ENCODE measurements at places on chromosomes 2 and 18.

- H3K4me3 ChIP-seq, result no peak overlapping the region
- no peaks in the 10 kb centered on the region for H3K27me3 ChIP-seq
- no peak overlapping the region for H3K27ac ChIP-seq
- H3K4me1 ChIP-seq, result no peaks in the 10 kb centered on the region
These were observed 198.2 kb downstream of the PTGR3 start for GRCh38 chr18:75010689-75011088.

DNA sequence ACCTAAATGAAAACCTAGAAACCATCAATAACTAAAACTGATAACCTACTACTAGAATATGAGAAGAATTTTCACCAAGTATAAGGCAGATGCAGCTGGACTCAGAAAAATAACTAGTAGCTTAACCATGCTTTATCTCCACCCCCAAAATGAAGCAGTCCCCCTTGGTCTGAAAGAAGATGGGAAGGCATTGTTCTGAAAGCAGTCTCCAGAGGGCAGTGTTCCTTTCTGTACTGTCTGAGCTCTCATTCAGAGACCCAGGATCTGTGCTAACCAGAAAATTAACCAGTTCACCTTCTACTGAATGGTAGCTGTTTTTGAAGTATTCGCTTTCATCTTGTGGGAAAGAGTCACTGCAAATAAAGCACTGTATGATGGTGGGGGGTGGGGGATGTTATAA lies 273.0 kb downstream of the PDE11A start:
- DNase-seq, result peak; percentile 54
- peaks cover 43% of the 10 kb centered on the region for H3K27me3 ChIP-seq
- H3K4me1 ChIP-seq, result no peaks in the 10 kb centered on the region
- H3K36me3 ChIP-seq, result no peaks in the 10 kb centered on the region
- H3K27ac ChIP-seq, result no peak overlapping the region

- H3K27ac ChIP-seq, result no peak overlapping the region
- H3K4me3 ChIP-seq, result no peak overlapping the region
- H3K36me3 ChIP-seq, result peaks cover 6% of the 10 kb centered on the region
- H3K4me1 ChIP-seq, result peaks cover 5% of the 10 kb centered on the region
These were observed 4.8 kb downstream of the SPAG16 start for GRCh38 chr2:213288913-213289700.

GRCh38 chr18:74898965-74899364 lies 301.3 kb downstream of the ZNF407 start:
- H3K27me3 ChIP-seq, result no peaks in the 10 kb centered on the region
- H3K36me3 ChIP-seq, result no peaks in the 10 kb centered on the region
- DNase-seq, result peak; percentile 75

- H3K4me3 ChIP-seq, result no peak overlapping the region
- no peak for DNase-seq
- H3K27ac ChIP-seq, result no peak overlapping the region
- H3K36me3 ChIP-seq, result no peaks in the 10 kb centered on the region
- H3K27me3 ChIP-seq, result no peaks in the 10 kb centered on the region
These were observed 562 bp upstream of the MFSD2B start for GRCh38 chr2:24009367-24009679.

GRCh38 chr2:206158563-206159345 lies 490 bp downstream of the NDUFS1 start:
- peaks cover 70% of the 10 kb centered on the region for H3K36me3 ChIP-seq
- DNase-seq, result no peak
- peak overlapping the region; percentile 80 for H3K4me3 ChIP-seq
- no peaks in the 10 kb centered on the region for H3K27me3 ChIP-seq

DNA sequence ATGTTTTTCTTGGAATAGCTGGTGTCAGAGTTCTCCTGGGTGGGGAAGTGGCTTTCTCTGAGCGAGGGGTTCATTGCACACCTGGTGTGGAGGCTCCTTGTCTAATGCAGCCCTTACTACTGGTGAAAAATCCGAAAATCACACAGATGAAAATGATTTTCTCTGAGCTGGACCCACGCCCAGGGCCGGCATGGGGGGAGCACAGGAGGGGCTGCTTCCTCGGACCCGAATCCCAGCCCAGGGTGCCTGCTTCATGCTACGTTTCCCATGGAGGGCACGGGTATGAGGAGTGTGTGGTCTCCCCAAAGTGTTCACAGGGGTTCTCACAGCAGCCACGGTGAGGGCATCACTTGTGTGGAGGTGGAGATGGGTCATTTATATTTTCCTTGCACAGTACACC lies 288.0 kb upstream of the HDAC4 start:
- H3K4me1 ChIP-seq, result no peaks in the 10 kb centered on the region
- peaks cover 64% of the 10 kb centered on the region for H3K27me3 ChIP-seq
- H3K27ac ChIP-seq, result no peak overlapping the region
- no peak for DNase-seq

DNA sequence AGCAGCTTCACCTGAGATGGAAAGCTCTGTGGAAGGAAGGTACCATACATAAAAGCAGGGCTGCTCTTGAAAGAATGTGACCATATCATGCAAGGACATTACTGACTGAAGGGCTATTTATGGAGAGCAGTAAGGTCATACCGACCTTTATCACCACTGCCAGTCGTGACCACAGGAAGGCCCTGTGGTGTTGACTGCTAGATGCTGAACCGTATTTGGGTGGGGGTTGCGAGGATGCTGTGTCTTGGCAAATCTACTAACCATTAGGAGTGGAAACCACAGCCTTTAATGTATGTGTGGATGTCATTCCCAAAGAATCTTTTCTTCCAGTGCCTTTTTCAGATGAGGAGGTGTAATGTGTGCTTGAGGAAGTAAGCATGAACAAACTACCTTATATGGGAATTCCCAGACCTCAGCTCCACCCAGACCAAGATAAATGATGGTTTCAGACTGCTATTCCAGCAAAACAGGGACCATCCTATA lies 60.8 kb downstream of the LIMS1 start:
- H3K27ac ChIP-seq, result peak overlapping the region; percentile 77
- H3K36me3 ChIP-seq, result peaks cover 14% of the 10 kb centered on the region
- H3K4me3 ChIP-seq, result peak overlapping the region; percentile 20
- no peaks in the 10 kb centered on the region for H3K27me3 ChIP-seq
- peaks cover 57% of the 10 kb centered on the region for H3K4me1 ChIP-seq
- DNase-seq, result peak; percentile 52

DNA sequence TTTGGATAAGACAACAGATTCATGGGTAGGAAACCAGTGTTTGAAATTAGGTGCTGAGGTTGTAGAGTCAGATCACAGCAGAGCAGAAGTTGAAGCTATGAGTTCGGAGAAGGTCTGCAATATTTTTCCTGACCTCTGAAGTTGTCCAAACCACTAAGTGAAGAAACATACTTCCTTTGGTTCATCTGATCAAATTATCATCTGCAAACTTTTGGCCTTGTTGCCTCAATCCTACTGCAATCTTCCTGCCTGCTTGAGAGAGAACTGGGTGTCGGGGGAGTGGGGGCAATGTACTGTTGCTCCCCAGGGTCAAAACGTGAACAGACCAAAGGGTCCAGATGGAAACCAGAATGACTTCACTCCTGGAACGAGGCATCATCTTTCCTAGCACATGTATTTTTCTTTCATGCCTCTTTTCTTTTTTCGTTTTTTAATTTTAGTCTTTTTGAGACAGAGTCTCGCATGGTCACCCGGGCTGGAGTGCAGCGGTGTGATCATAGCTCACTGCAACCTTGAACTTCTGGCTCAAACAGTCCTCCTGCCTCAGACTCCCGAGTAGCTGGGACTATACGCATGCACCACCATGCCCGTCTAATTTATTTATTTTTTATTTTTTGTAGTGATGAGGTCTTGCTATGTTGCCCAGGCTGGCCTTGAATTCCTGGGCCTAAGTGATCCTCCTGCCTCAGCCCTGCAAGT lies 42.7 kb downstream of the RAB31 start:
- no peak overlapping the region for H3K27ac ChIP-seq
- no peak overlapping the region for H3K4me3 ChIP-seq
- peaks cover 7% of the 10 kb centered on the region for H3K4me1 ChIP-seq
- no peak for DNase-seq
- no peaks in the 10 kb centered on the region for H3K36me3 ChIP-seq

DNA sequence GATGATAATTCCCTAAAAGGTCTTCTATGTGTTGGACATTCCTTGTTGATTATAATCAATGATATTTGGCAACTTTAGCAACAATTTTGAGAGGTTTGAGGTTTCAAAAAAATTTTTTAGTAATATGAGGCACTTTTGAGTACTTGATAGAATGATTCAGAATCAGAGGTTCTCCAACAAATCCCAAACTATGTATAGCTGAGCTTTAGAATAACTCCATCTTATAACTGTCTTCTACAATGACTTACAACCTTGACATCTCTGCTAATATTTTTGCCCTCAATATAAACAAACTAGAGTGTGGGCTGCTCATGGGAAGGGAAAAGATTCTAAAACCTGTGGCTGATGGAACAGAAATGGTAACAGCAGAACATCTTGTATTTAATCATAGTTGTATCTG lies 21.5 kb upstream of the SERPINB7 start:
- no peaks in the 10 kb centered on the region for H3K27me3 ChIP-seq
- no peak overlapping the region for H3K4me3 ChIP-seq
- H3K36me3 ChIP-seq, result no peaks in the 10 kb centered on the region
- peaks cover 6% of the 10 kb centered on the region for H3K4me1 ChIP-seq
- no peak overlapping the region for H3K27ac ChIP-seq

GRCh38 chr2:120612931-120613330 lies 122.7 kb upstream of the GLI2 start:
- H3K4me3 ChIP-seq, result no peak overlapping the region
- H3K36me3 ChIP-seq, result no peaks in the 10 kb centered on the region
- H3K27me3 ChIP-seq, result no peaks in the 10 kb centered on the region
- no peak for DNase-seq
- no peak overlapping the region for H3K27ac ChIP-seq

- DNase-seq, result no peak
- peaks cover 13% of the 10 kb centered on the region for H3K4me1 ChIP-seq
- H3K36me3 ChIP-seq, result no peaks in the 10 kb centered on the region
- H3K27me3 ChIP-seq, result peaks cover 41% of the 10 kb centered on the region
These were observed 2.1 kb upstream of the SIX3 start for GRCh38 chr2:44939106-44940048.

DNA sequence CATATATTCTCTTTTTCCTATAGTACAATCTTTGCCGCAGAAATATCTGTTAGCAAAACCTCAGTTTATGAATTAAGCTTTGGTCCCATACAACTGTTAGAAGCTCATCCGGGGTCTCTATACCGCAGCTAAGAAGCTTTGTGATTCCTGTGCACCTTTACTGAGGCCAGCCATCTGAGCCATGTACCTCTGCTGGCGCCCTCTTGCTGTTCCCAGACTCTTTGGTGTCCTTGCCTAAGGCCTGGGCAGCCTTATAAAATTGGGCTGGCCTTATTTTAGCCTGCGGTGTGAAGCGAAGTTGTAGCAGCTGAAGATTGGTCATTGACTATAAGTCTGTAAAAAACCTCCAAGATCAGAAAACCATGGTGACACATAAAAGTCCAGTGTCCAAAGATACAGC lies 1135.1 kb upstream of the CHAC2 start:
- H3K27me3 ChIP-seq, result no peaks in the 10 kb centered on the region
- H3K27ac ChIP-seq, result no peak overlapping the region
- no peak overlapping the region for H3K4me3 ChIP-seq
- H3K36me3 ChIP-seq, result peaks cover 7% of the 10 kb centered on the region

- H3K4me3 ChIP-seq, result no peak overlapping the region
- H3K27ac ChIP-seq, result no peak overlapping the region
- no peak for DNase-seq
- H3K27me3 ChIP-seq, result no peaks in the 10 kb centered on the region
These were observed 72.9 kb downstream of the BIN1 start for GRCh38 chr2:127034051-127034450.

DNA sequence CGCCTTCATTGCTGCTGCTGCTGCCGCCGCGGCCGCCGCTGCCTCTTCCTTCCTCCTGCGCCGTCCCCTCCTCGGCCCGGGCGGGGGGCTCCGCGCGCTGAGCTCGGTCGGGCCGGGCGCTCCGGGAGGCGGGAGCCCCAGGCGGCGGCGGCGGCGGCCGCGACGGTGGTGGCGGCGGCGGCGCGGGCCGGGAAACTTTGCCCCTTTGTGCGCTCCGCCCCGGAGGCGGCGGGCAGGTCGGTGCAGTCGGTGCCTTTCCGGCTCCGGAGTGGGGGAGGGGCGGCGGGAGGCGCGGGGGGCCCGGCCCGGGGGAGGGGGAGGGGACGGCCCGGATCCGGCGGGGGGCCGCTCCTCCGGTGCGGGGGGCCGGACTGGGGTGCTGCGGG lies 205 bp downstream of the TET3 start:
- H3K4me1 ChIP-seq, result peaks cover 54% of the 10 kb centered on the region
- peaks cover 21% of the 10 kb centered on the region for H3K36me3 ChIP-seq
- no peak overlapping the region for H3K27ac ChIP-seq
- peak overlapping the region; percentile 74 for H3K4me3 ChIP-seq
- no peaks in the 10 kb centered on the region for H3K27me3 ChIP-seq

DNA sequence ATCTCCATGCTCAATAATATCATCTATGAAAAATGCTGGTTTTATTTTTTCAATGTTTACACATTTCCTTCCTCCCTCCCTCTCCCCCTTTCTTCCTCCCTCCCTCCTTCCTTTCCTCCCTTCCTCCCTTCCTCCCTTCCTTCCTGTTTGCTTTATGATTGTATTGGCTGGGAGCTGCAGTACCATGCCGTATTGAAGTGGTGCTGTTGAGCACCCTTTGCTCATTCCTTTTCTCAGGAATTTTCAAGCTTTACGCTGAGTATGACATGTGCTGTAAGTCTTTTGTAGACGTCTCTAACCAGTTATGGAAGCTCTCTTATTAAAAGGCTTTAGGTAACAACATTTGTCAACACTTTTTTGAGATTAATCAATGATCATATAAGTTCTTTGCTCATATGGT lies 100.4 kb downstream of the SNTG2 start:
- DNase-seq, result no peak
- H3K27ac ChIP-seq, result no peak overlapping the region
- no peak overlapping the region for H3K4me3 ChIP-seq
- H3K4me1 ChIP-seq, result peaks cover 26% of the 10 kb centered on the region

GRCh38 chr2:170585067-170585466 lies 130.1 kb upstream of the SP5 start:
- H3K27me3 ChIP-seq, result no peaks in the 10 kb centered on the region
- no peaks in the 10 kb centered on the region for H3K36me3 ChIP-seq
- H3K4me3 ChIP-seq, result no peak overlapping the region

- DNase-seq, result no peak
- no peak overlapping the region for H3K27ac ChIP-seq
- no peaks in the 10 kb centered on the region for H3K27me3 ChIP-seq
These were observed 319.3 kb upstream of the UBE2E3 start for GRCh38 chr2:180660881-180661685.

DNA sequence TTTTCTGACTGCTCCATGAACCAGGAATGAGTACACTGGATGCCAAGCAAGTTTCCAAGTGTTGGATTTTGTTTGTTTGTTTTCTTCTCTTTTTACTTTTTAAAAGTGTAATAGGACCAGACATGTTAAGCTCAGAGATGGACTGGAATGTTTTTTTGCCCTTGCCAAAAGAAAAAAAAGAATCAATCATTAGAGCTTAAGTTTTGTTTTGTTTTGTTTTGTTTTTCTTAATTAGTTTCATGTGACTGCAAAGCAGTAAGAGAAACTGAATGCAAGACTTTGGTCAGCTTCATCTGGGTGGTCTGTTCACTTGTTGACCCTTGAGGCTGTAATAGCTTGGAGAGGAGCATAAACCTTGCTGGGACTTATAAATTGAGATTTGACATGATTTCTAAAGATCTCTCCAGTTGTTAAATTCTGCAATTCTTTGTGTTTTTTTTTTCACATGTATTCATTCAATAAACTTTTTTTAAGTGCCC lies 42.4 kb upstream of the SLC1A4 start:
- H3K27me3 ChIP-seq, result no peaks in the 10 kb centered on the region
- no peak for DNase-seq
- peaks cover 28% of the 10 kb centered on the region for H3K4me1 ChIP-seq
- H3K27ac ChIP-seq, result no peak overlapping the region

- no peaks in the 10 kb centered on the region for H3K27me3 ChIP-seq
- DNase-seq, result no peak
- no peak overlapping the region for H3K27ac ChIP-seq
- no peaks in the 10 kb centered on the region for H3K36me3 ChIP-seq
- no peaks in the 10 kb centered on the region for H3K4me1 ChIP-seq
These were observed 75.9 kb downstream of the SFXN5 start for GRCh38 chr2:72995430-72996116.

Data from MCF 10A (cell line).